ENCODE measurements at places on chromosomes 7 and 10. TPM values are rescaled to one million over a fixed set of nuclear protein-coding genes. Genes with fewer than 3 reads are reported as not detected.

- no peak for DNase-seq
These were observed 25.1 kb upstream of the PDIA4 start for GRCh38 chr7:149053384-149053783.

MEOX2 gene
- total RNA-seq: not detected

DNA sequence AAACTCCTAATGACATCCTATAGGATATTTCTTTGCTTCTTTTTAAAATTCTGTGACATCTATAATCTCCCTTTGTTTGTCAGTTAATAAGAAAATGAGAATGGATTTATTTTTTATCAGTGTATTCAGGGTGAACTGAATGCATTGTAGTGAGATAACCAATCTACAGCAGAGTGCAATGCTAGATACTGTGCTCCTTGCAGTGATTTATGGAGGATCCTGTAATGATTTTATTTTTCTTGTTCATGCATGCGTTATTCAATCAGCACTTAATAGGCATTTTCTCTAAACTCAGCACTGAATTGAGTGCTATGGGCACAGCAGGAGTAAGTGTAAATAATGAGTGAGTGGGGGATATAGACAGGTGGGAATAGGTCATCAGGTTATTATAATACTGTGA, 253.9 kb downstream of the CDK14 start:
- no peak for DNase-seq

- peak; percentile 28 for DNase-seq
These were observed 125.5 kb downstream of the CLEC2L start for GRCh38 chr7:139648941-139649425.

GRCh38 chr7:114141415-114141814, 222.6 kb upstream of the PPP1R3A start:
- DNase-seq: no peak

SCIN gene
- total RNA-seq: 0.35 TPM

GRCh38 chr10:31582365-31583052, 263.5 kb downstream of the ZEB1 start:
- DNase-seq: no peak

DNA sequence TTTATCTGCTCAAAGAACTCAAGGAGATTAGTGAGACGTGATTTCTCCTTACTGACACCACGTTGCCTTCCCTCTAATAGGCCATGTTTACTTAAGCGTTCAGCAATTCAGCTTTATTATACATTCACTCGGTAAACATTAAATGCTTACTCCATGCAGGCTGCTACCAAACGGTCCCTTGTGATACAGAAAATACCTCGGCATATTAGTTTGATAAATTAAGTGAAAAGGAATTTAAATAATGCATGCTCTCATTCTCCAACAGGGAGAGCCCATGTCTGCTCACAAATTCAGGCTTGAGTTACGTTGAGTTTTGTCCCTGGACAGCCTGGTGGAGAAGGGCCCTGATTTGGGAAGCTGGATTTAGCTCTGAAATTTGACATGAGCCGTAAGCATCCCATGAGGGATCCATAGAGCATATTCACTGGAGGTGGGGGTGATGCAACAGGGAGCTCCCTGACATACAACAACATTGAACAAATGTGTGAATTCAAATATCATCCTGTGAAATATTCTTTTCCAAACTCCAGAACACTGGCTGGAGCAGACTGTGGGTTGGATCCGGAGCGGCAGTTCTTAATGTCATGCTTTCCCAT, 86.3 kb downstream of the TBXAS1 start:
- DNase-seq: no peak

DNA sequence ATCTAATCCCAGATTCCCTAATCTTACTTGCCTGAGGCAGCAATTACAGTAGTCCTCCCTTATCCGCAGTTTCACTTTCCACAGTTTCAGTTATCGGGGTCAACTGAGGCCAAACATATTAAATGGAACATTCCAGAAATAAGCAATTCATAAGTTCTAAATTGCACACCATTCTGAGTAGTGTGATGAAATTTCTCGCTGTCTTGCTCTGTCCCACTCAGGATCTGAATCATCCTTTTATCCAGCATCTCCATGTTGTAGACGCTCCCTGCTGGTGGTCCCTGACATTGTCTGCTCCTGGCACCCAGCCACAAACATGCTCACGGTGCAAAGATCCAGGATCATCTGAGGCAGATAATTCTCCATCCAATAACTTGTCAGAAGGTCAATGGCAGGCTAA, 128.7 kb upstream of the CXCL12 start:
- no peak for DNase-seq

PLPP4 gene
- not detected for total RNA-seq

NPSR1 gene
- total RNA-seq: not detected

GRCh38 chr7:140546947-140547346, 67.6 kb upstream of the MKRN1 start:
- no peak for DNase-seq

All from CD8-positive, alpha-beta memory T cell (primary cell).